ENCODE measurements at places on chromosomes 5 and 9.

DNA sequence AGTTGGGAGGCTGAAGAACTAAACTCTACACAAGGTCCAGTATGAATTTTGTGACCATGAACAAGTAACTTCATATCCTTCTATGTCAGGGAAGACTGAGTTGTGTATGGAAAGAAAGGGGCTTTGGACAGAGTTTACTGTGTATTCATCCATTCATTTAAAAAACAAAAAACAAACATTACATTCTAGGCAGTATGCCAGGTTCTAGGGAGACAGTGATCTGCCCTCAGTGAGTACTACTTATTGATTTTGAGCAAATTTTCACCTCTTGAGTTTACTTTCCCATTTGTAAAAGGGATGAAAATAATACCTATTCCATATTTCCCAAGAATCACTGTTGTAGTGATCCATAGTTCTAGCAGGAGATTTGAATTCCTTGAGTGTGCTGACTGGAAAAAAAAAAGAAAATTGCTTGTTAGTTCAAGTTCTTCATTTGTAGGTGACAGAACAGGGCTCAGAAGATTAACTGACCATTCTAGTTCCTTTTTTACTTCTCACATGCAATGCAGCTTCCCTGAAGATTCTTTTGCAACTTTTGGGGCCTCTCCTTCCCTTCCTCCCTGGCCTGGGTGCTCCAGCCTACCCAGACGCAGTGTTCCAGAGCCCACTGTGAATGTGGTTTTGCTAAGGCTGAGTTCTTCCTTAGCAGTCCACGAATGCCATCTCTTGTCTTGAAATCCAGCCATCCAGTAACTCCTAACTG lies 2.6 kb upstream of the GAPVD1 start:
- no peak for DNase-seq

DNA sequence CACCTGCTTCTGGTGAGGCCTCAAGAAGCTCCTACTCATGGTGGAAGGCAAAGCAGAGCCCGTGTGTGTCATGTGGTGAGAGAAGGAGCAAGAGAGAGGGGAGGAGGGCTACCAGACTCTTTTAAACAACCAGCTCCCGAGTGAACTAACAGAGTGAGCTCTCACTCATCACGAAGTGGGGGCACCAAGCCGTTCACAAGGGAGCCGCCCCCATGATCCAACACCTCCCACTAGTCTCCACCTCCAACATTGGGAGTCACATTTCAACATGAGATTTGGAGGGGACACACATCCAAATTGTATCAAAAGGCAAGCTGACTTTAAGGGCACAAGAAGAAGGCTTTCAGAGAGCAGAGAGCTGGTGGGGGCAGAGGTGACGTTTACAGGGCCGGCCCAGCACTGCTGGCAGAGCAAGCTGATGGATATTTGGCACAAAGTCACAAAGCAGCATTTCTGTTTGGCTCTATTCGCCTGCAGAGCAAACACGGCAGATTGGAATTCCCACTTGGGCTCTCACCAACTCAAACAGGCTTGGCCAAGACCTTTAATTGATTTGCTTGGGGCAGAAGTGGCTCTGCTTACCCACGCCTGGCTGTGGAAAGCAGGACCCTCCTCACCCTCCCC lies 20.0 kb downstream of the PITX1 start:
- DNase-seq, result no peak

GRCh38 chr9:114733816-114734215 lies 51.8 kb upstream of the TEX48 start:
- no peak for DNase-seq

- DNase-seq, result no peak
Observed at GRCh38 chr9:124298646-124299235, 41.0 kb downstream of the NEK6 start.

GRCh38 chr5:37552770-37553719 lies 173.9 kb downstream of the WDR70 start:
- DNase-seq, result no peak
